ENCODE measurements at places on chromosomes 16 and 17. TPM values are rescaled to one million over a fixed set of nuclear protein-coding genes. Genes with fewer than 3 reads are reported as not detected.

The SGCA gene
- not detected for total RNA-seq

The NAGS gene
- 1.3 TPM for total RNA-seq

The AXIN2 gene
- 2.6 TPM for total RNA-seq

The PLD6 gene
- total RNA-seq: 9.9 TPM

The PMP22 gene
- total RNA-seq: 0.16 TPM

The TPSG1 gene
- total RNA-seq: not detected

The NPIPB9 gene
- total RNA-seq: 0.91 TPM

The TVP23C gene
- 6.2 TPM for total RNA-seq

The WNT3 gene
- total RNA-seq: 0.12 TPM

The TEX14 gene
- total RNA-seq: 0.14 TPM

The ATP1B2 gene
- 0.32 TPM for total RNA-seq

The CEP295NL gene
- not detected for total RNA-seq

The TMEM231 gene
- 3.6 TPM for total RNA-seq

GRCh38 chr16:83842291-83842690 is 34.5 kb downstream of the HSBP1 start:
- no peak overlapping the region for H3K4me3 ChIP-seq
- peaks cover 7% of the 10 kb centered on the region for H3K27me3 ChIP-seq
- DNase-seq: no peak
- H3K27ac ChIP-seq: no peak overlapping the region
- no peaks in the 10 kb centered on the region for H3K36me3 ChIP-seq

DNA sequence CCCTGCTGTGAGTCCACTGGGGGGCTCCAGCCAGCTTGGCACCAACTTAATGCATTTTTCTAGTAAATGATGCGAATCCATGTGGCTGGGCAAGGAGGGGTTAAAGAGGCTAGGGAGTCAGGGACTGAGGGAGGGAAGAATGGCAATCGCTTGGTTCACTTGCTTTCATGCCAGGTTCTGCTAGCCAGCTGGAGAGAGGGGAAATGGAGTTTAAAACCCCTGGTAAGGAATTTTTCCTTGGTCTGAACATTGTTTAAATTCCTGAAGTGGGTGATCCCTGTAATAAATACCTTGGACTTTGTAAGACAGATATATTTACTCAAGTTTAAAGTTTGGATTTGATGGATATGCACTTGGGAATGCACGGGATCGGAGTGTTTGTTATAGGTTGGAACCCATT is 22.8 kb downstream of the ANKFN1 start:
- DNase-seq: no peak
- no peak overlapping the region for H3K27ac ChIP-seq
- no peaks in the 10 kb centered on the region for H3K4me1 ChIP-seq
- no peaks in the 10 kb centered on the region for H3K36me3 ChIP-seq

- no peaks in the 10 kb centered on the region for H3K36me3 ChIP-seq
- H3K4me3 ChIP-seq: no peak overlapping the region
- H3K27ac ChIP-seq: no peak overlapping the region
- H3K4me1 ChIP-seq: no peaks in the 10 kb centered on the region
Measured at GRCh38 chr17:50189550-50190292, 11.7 kb downstream of the COL1A1 start.

DNA sequence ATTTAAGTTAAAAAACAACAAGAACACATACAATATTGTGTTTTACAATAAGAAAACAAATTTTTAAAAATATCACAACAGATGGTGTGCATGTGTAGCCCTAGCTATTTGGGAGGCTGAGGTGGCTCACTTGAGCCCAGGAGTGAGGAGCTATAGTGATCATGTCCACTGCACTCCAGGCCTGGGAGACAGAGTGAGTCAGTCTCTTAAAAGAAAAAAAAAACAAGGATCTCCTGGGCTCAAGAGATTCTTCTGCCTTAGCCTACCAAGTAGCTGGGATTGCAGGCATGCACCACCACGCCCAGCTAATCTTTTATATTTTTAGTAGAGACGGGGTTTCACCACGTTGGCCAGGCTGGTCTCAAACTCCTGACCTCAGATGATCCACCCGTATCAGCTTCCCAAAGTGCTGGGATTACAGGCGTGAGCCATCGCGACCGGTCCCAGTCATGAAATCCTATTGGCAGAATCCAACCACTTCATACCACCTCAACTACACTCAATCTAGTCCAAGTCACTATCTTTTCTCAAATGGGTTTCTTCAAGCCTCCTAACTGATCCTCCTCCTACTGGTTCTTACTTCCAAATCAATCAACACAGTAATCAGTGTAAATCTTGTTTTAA is 55.0 kb downstream of the STH start:
- no peaks in the 10 kb centered on the region for H3K27me3 ChIP-seq
- no peak for DNase-seq
- peaks cover 53% of the 10 kb centered on the region for H3K4me1 ChIP-seq
- no peak overlapping the region for H3K27ac ChIP-seq
- H3K36me3 ChIP-seq: peaks cover 51% of the 10 kb centered on the region

DNA sequence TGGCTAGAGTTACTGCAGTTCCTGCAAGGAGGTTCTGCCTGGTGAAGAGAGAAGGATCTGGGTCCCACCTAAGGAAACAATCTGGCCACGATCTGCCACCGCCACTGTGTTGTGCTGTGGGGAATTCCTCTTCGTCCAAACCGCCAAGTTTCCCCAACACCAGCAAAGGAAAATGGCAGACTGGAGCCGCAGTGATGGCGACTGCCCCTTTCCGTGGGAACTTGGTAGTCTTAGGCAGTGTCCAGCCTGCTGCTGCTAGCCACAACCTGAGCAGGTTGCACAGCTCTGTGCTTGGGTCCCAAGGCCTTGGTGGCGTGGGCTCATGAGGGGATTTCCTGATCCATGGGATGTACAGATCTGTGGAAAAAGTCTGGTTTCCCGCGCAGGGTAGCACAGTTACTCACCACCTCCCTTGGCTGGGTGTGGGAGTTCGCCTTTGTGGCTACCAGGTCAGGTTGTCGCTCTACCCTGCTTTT is 28.6 kb downstream of the NFATC3 start:
- H3K27ac ChIP-seq: no peak overlapping the region
- no peak overlapping the region for H3K4me3 ChIP-seq
- H3K36me3 ChIP-seq: peaks cover 25% of the 10 kb centered on the region
- DNase-seq: peak; percentile 18

GRCh38 chr16:80852261-80852872 is 48.0 kb upstream of the CDYL2 start:
- peaks cover 10% of the 10 kb centered on the region for H3K27me3 ChIP-seq
- H3K36me3 ChIP-seq: no peaks in the 10 kb centered on the region
- no peaks in the 10 kb centered on the region for H3K4me1 ChIP-seq
- no peak overlapping the region for H3K4me3 ChIP-seq
- no peak overlapping the region for H3K27ac ChIP-seq

DNA sequence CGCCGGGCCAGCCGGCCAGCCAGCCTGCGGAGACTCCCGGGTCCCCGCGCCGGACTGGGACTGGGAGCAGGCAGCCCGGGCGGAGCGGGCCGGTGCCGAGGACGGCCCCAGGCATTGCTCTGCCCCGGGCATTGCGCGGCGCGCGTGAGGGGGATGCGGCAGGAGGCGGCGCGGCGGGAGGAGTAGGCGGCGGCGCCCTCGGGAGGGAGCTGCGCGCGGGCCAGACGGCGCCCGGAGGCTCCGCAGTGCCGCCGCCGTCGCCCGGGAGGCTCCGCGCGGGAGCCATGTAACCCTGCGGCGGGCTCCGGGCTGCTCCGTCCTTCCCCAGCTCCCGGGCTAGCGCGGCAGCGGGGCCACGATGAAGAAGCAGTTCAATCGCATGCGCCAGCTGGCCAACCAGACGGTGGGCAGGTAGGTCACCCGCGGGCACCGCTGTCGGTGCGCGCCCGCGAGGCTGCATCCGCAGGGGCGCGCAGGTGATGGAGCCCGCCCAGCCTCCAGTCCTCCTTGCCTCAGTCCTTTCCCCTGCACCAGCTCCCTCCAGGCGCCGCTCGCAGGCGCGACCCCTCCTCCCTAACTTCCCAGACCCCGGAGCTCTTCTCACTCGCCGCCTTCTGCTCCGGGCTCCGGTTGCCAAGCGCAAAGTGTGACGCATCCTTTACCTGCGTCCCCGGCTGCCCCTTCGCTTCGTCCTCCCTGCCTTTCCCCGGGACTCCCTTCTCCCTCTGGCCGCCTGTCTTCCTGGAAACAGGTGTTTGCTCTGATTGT is at the start of gene ARHGAP44:
TSS of gene ARHGAP44 (plus strand) at position 18 of the 768 bp plus-strand sequence. CDS start at position 359, 341 bp downstream.
- no peak within 1 kb of the TSS for H3K27ac ChIP-seq
- peak; percentile 7 for DNase-seq
- H3K4me3 ChIP-seq: peak within 1 kb of the TSS; percentile 62
- H3K4me1 ChIP-seq: peaks cover 7% of the 10 kb centered on the region
- H3K27me3 ChIP-seq: peaks cover 32% of the 10 kb centered on the region
- no peaks in the 10 kb centered on the region for H3K36me3 ChIP-seq

GRCh38 chr17:7393613-7394451 is 493 bp downstream of the PLSCR3 start:
- H3K27me3 ChIP-seq: no peaks in the 10 kb centered on the region
- peak; percentile 73 for DNase-seq
- peaks cover 26% of the 10 kb centered on the region for H3K4me1 ChIP-seq
- H3K36me3 ChIP-seq: peaks cover 25% of the 10 kb centered on the region
- peak overlapping the region; percentile 88 for H3K4me3 ChIP-seq
- peak overlapping the region; percentile 64 for H3K27ac ChIP-seq

DNA sequence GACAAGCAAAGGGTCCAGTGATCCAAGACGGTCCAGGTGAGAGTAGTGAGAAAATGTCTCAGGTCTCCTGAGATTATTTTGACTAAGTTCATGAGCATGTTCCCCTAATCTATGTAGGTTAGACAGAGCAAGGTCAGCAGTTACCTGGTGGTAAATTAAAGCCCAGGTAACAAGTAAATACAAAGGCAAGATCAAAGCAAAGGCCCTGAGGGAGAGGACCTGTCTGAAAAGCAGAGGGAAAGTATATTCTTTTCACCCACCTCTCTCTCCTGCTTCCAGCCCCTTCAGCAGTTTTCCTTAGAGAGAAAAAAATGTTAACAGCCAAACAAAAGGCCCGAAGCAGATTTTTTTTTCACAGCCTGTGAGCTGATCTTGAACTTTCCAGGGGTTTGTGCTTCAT is 302.7 kb downstream of the MAP2K6 start:
- DNase-seq: no peak
- no peak overlapping the region for H3K27ac ChIP-seq
- H3K27me3 ChIP-seq: no peaks in the 10 kb centered on the region
- no peak overlapping the region for H3K4me3 ChIP-seq
- peaks cover 7% of the 10 kb centered on the region for H3K4me1 ChIP-seq

GRCh38 chr17:45982791-45983613 is 16.0 kb upstream of the STH start:
- no peaks in the 10 kb centered on the region for H3K4me1 ChIP-seq
- H3K4me3 ChIP-seq: no peak overlapping the region
- H3K36me3 ChIP-seq: no peaks in the 10 kb centered on the region
- H3K27me3 ChIP-seq: peaks cover 2% of the 10 kb centered on the region
- no peak overlapping the region for H3K27ac ChIP-seq

GRCh38 chr17:61314368-61315078 is 85.1 kb upstream of the TBX2 start:
- no peaks in the 10 kb centered on the region for H3K36me3 ChIP-seq
- H3K4me1 ChIP-seq: no peaks in the 10 kb centered on the region
- no peak for DNase-seq
- H3K27ac ChIP-seq: no peak overlapping the region

- no peak overlapping the region for H3K4me3 ChIP-seq
- H3K27me3 ChIP-seq: no peaks in the 10 kb centered on the region
- H3K36me3 ChIP-seq: peaks cover 10% of the 10 kb centered on the region
- H3K27ac ChIP-seq: no peak overlapping the region
- no peaks in the 10 kb centered on the region for H3K4me1 ChIP-seq
Measured at GRCh38 chr16:924806-925205, 46.0 kb downstream of the LMF1 start.

GRCh38 chr16:27365142-27366089 is 36.6 kb upstream of the IL21R start:
- no peak overlapping the region for H3K4me3 ChIP-seq
- no peaks in the 10 kb centered on the region for H3K27me3 ChIP-seq
- peak overlapping the region; percentile 92 for H3K27ac ChIP-seq

DNA sequence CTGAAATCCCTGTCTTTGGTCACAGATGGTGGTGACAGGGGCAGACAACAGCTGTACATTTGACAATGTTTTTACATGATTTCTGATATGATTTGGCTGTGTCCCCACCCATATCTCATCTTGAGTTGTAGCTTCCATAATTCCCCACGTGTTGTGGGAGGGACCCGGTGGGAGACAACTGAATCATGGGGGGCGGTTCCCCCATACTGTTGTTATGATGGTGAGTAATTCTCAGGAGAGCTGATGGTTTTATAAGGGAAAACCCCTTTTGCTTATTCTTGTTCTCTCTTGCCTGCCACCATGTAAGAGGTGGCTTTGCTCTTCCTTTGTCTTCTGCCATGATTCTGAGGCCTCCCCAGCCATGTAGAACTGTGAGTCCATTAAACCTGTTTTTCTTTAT is 353.9 kb downstream of the CPPED1 start:
- H3K36me3 ChIP-seq: peaks cover 12% of the 10 kb centered on the region
- peak; percentile 63 for DNase-seq
- H3K4me3 ChIP-seq: no peak overlapping the region
- H3K27ac ChIP-seq: peak overlapping the region; percentile 65
- no peaks in the 10 kb centered on the region for H3K27me3 ChIP-seq
- H3K4me1 ChIP-seq: peaks cover 11% of the 10 kb centered on the region

- H3K4me1 ChIP-seq: peaks cover 54% of the 10 kb centered on the region
- no peaks in the 10 kb centered on the region for H3K27me3 ChIP-seq
- no peak for DNase-seq
- no peak overlapping the region for H3K27ac ChIP-seq
Measured at GRCh38 chr16:23974223-23974622, 138.4 kb downstream of the PRKCB start.

GRCh38 chr17:7803981-7804380 is 30.0 kb upstream of the KDM6B start:
- no peak overlapping the region for H3K4me3 ChIP-seq
- H3K36me3 ChIP-seq: no peaks in the 10 kb centered on the region
- no peak for DNase-seq
- H3K4me1 ChIP-seq: no peaks in the 10 kb centered on the region

GRCh38 chr17:77613218-77613617 is 345.3 kb upstream of the TNRC6C start:
- DNase-seq: no peak
- H3K27ac ChIP-seq: no peak overlapping the region
- peaks cover 34% of the 10 kb centered on the region for H3K4me1 ChIP-seq
- no peaks in the 10 kb centered on the region for H3K36me3 ChIP-seq
- no peaks in the 10 kb centered on the region for H3K27me3 ChIP-seq
- H3K4me3 ChIP-seq: no peak overlapping the region
